Thyroid gland (tissue), 4 donors: ENCODE measurements at places on chromosomes 7 and 10. TPM values are rescaled to one million over a fixed set of nuclear protein-coding genes. Genes with fewer than 3 reads are reported as not detected.

SPDYE2 gene
- total RNA-seq, result not detected

ANKRD30A gene
- not detected for total RNA-seq

DAGLB gene
- 15.0 TPM for total RNA-seq

DIP2C gene
- 12.7 TPM for total RNA-seq

TAS2R41 gene
- total RNA-seq, result not detected

URGCP gene
- total RNA-seq, result 38.0 TPM

NME8 gene
- not detected for total RNA-seq

TMEM270 gene
- not detected for total RNA-seq

COL17A1 gene
- total RNA-seq, result 1.8 TPM

CASTOR2 gene
- 9.9 TPM for total RNA-seq

AKR1C4 gene
- total RNA-seq, result not detected

TMEM178B gene
- total RNA-seq, result 7.7 TPM

RP9 gene
- 12.0 TPM for total RNA-seq

AGK gene
- total RNA-seq, result 28.2 TPM

POLR1F gene
- total RNA-seq, result 12.7 TPM

JAZF1 gene
- 19.2 TPM for total RNA-seq

SLF2 gene
- total RNA-seq, result 45.7 TPM

OR2A12 gene
- not detected for total RNA-seq

HGF gene
- 14.9 TPM for total RNA-seq
